ENCODE measurements at places on chromosomes 3 and 15.

DNA sequence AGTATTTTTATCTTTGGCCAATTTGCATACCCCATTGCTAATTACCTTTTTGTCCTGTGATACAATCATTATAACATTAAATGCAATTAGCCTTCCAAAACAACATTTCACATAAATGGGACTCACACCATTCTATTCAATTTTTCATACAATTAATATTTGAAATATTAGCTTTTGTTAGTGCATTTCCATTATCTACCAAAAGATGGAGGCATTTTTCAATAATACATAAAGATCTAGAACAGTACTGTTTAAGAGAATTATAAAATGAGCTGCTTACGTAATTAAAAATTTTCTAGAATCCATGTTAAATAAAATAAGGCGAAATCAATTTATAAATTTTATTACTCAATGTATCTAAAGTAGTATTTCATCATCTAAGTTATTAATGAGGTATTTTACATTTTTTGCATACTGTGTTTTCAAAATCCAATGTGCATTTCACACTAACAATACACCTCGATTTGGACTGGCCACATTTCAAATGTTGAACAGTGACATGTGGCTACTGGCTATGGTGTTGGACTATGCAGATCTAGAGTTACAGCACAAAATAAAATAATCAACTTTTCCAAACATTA lies 74.3 kb downstream of the TJP1 start:
- no peak for DNase-seq

DNA sequence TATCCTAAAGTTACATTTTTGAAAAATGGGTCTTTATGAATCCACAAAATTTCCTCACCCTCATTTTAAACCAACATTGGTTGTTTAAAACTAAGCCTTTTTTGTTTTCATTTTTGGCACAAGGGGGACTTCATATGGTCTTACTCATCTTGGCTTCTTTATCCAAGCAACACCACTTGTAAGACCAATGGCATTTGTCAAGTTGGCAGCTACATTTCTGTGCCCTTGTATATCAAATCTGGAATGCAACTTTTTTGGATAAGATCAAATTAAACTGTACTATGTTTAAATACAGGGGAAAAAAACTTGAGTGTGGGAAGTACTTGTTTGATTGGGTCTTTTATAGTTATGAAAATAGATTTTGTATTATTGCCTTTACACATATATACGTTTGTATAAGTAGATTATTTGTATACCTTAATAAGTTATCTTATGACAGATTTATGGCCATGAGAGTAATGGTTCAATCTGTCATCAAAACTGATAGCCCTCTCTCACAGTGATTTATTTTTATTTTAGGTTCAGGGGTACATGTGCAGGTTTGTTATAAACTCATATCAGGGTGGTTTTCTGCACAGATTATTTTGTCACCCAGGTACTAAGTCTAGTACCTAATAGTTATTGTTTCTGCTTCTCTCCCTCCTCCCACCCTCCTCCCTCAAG lies 43.4 kb downstream of the GPR160 start:
- DNase-seq = no peak

DNA sequence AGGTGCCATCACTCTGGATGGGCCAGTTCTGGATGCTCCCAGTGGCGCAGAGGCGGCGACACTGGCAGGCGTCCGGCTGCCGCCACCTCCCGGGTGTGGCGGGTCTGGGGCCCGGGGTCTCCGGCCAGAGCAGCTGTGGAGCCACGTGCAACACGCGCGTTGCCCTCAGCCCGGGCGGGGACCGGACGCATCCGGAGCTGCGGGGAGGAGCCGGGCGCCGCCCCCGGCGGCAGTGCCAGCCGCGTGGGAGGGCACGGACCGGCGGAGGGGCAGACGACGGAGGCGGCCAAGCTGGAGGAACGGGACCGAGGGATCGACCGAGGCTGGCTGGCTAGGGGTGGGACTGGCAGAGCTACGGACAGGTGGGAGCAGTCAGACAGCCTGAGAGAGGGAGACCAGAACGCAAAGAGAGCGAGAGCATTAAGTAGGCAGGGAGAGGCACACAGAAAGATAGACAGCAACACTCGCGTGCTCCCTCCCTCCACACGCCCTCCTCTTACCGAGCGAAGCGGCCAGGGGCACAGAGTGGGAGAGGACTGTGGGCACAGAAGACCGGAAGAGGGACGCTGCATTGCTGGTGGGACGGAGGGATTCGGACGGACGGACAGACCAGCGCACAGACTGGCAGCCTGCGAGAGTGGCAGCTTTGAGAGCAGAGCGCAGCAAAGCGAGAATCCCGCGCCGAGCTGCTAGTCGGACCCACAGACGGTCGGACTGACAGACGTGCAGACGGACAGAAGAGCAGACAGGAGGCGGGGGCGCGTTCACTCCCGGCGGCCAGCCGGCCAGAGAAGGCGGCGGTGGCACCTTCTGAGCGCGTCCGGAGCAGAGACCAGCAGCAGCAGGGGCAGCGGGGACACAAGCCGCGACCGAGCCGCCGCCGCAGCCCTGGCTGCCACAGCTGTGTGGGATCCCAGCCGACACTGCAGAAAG lies at the start of gene ARPP21:
Gene ARPP21, plus strand, starts transcription at position 272 of the 933 bp plus-strand sequence. CDS start 42,227 bp downstream, outside the sequence.
- peak; percentile 37 for DNase-seq

DNA sequence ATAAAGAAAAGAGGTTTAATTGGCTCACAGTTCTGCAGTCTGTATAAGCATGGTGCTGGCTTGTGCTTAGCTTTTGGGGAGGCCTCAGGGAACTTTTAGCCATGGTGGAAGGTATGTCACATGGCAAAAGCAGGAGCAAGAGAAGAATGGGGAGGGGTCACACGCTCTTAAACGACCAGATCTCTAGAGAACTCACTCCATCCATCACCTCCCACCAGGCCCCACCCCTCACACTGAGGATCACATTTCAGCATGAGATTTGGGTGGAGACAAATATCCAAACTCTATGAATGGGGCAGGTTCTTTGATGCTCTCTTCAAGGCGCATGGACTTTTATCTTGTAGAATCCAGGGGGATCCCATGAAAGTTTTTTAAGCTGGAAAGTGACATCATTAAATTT lies 75.7 kb downstream of the ITPR1 start:
- DNase-seq = no peak

- DNase-seq = no peak
Observed at GRCh38 chr3:129025691-129026435, 24.8 kb downstream of the EFCC1 start.

DNA sequence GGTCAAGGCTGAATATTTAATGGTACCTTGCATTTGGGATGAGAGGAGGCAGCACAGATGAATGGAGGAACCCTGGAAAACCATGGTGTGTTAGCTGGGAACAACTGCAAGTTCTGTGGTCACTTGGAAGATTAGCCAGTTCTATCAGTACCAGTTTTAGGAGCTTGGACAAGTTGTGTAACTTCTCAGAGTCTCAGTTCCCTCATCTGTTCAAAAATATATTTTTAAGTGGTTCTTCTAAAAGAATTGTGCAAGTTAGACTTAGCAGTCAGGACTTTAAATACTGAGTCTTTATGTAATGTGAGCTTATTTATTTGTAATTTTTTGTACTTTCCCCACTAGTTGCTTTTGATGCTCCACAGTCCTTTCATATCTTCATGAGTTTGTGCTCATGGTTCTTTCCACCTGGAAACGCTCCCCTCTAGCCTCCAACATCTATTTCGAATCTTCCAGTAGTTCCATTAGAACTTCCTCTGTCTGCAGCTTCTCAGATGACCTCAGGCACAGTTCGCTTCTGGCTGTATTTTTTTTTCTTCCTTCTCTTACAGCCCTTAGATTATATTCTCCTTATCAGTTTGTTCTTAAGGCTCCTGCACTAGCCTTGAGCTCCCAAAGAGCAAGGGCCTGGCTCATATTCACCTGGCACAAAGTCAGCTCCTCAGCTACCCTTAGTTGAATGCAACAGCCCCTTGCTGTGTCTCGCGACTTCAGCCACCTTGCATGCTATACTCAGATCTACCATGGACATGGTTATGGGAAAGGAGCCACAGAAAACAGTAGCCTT lies 27.1 kb downstream of the ITPR1 start:
- DNase-seq = no peak

- DNase-seq = peak; percentile 17
Observed at GRCh38 chr15:41698779-41699178, 38.6 kb downstream of the MGA start.

DNA sequence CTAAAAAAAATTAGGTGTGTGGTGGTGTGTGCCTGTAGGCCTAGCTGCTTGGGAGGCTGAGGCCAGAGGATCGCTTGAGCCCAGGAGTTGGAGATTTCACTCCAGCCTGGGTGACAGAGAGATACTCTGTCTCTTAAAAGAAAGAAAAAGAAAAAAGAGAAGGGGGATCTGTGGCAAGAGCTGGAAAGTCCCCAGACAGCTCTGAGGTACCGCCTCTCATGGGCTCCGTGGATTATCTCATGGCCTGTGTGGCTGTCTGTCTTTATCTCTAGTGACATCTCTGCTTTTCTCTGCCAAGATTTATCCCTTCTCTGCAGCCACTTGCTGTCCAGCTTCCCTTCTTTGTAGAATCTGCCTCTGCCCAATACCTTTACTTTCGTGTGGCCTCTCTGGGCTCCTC lies 5.7 kb downstream of the EXOSC7 start:
- DNase-seq = no peak

DNA sequence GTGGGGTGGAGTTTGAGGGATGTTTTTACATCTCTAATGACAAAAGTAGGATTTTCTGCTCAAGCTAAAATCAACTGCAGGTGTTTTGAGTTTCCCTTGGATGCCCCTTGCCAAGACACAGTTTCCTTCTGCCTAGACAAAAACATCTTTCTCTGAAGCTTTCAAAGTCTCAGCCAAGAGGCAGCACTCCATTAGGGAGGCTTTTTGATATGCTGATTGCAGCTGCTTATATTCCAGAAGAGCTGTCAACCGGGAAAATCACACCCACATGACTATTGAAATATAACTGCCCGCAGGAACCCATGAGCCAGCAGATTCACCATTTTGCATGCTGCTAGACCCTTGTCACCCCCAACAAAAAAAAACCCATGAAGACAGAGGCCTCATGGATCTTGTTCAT lies 27.5 kb upstream of the ZNF148 start:
- DNase-seq = no peak

GRCh38 chr15:92653836-92654539 lies 1.6 kb downstream of the FAM174B start:
- DNase-seq = peak; percentile 51

GRCh38 chr3:168596175-168596823 lies 500.6 kb upstream of the GOLIM4 start:
- no peak for DNase-seq

GRCh38 chr3:4693620-4694019 lies 200.5 kb downstream of the ITPR1 start:
- DNase-seq = no peak

DNA sequence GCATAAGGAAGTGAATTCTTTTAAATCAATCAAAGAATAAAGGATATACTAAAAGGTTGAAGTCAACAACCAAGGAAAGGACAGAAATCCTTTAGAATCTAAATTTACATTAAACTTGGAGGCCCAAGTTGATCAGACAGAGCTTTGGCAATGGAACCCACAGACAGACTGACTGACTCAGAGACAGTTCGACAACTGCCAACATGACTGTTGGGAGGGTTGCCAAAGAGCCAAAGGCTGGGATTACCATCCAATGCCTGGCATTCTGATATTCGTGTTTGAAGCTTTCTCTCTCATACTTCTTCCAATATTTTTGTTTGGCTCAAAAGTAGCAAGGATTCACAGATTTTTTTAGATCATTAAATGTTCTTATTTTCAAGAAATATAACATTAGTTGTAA lies 406.1 kb downstream of the PLCL2 start:
- no peak for DNase-seq

GRCh38 chr3:83039422-83039821 lies 1278.0 kb upstream of the GBE1 start:
- peak; percentile 33 for DNase-seq

- DNase-seq = peak; percentile 68
Observed at GRCh38 chr15:64809649-64810496, 15.6 kb downstream of the PIF1 start.

- DNase-seq = no peak
Observed at GRCh38 chr3:10876661-10877060, 60.6 kb downstream of the SLC6A11 start.

Data from kidney glomerular epithelial cell (primary cell).